ENCODE measurements at places on chromosomes 6 and 20.
A peak's percentile ranks its signal among the peaks of the same experiment; 100 is the strongest.

DNA sequence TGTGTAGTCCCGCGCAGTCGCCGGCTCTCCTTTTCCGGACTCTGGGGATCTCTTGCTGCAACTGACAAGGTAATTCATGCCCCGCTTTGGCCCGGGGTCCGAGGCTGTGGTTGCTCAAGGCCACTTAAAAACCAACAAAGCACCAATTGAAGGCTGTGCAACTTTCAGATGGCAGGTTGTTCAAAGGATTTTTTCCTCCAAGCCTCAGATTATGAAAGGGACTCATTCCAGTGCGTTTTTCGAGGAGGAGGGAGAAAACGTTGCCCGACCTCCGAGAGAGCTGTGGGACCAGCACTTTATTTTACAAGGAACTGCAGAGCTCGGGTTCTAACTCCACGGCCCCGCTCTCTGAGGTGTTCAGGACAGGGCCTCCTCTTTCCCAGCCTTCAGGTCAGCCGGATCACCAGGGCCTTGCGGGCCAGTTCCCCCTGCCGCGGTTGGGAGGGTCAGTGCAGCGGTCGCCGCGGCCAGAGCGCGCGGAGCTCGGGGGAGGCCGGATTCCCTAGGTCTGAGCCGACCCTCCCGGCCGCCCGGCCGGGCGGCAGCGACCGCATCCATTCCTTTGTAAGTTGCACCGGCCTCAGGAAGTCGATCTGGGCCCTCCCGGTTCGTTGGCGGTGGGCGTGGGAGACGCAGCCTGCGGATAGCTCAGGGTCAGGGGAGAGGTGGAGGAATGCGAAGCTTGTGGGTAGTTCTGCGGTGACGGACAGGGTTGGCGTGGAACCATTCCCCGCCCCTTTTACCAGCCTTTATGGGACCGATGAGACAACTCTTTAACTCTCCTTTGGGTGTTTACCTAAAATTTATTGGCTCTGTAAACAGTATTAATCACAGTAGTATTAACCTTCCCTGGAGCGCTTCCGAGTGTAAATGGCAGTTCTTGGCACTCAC lies 1.6 kb downstream of the UTRN start:
- DNase-seq, result peak; percentile 9

DNA sequence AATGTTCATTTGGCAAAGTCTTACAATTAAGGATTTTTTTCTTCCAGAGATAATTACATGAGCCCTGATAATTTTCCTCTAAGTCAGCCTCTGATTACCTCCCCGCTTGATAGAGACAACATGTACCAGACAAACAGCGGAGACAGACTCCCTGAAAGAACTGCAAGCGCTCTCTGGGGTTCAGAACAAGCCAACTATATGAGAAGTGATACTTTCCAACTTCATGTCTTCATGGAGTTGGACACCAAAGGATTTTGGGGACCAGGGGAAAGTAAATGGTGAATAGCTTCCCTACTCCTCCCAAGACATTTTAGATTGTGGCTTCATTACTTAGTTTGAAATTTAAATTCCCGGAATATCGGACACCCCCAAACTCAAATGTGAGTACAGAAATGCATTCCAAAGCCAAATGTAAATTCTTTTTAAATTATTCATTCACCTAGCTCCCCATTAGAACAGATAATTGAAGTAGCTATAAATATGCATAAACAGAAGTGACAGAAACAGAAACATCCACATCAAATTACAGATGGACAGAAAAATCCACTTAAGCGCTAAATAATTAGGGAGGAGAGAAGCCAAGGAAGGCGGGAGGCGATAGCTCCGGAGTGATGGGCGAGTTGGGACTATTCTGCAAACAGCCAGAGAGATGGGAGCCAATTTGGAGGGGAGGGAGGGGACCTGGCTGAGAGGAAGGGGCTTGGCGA lies 129.7 kb upstream of the AKAP12 start:
- no peak for DNase-seq

- DNase-seq, result no peak
These were observed 48.0 kb downstream of the NPEPL1 start for GRCh38 chr20:58740356-58741308.

GRCh38 chr6:17165383-17165782 lies 63.5 kb downstream of the STMND1 start:
- no peak for DNase-seq

GRCh38 chr6:99588618-99589289 lies 17.9 kb upstream of the PRDM13 start:
- peak; percentile 50 for DNase-seq

Measured in stimulated activated CD4-positive, alpha-beta T cell treated with anti-CD3 and anti-CD28 coated beads, Interleukin-15, amount 100 ng/mL, for 48 hours (primary cell).